ENCODE measurements at places on chromosomes 13 and 19.

GRCh38 chr13:44088991-44089413, 209.3 kb downstream of the LACC1 start:
- peak; percentile 3 for DNase-seq

GRCh38 chr13:30846866-30847265, 59.2 kb upstream of the MEDAG start:
- DNase-seq = peak; percentile 37

DNA sequence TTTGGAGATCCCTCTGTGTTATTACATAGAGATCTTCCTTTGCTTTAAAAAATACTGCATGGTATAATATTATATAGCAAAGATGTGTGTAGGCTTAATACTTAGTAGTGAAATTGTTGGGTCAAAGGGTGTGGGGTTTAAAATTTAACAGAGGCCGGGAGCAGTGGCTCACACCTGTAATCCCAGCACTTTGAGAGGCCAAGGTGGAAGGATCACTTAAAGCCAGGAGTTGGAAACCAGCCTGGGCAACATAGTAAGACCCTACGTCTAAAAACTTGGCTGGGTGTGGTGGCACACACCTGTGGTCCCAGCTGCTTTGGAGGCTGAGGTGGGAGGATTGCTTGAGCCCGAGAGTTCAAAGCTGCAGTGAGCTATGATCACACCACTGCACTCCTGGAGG, 22.3 kb upstream of the CEBPA start:
- no peak for DNase-seq

- DNase-seq = no peak
Measured at GRCh38 chr13:33150662-33151061, 134.4 kb downstream of the KL start.

DNA sequence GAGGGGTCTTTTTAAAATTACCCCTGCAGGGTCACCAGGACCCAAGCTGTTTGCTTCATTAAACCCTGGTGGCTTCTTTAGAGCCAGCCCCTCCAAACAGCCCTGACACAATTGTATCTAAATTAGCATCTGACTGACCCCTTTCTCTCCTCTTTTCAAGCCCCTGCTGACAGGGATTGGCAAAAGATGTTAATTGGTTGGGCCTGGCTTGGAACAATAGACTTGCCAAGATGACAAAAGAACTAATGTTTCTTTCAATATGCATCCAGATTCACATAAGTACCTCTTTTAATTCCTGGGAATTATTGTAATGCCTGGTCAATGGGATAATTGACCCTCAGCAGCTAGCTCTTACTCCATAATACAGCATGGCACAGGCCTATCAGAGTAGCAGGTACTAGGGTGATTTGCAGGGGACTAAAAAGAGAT, 140.8 kb downstream of the SHISA2 start:
- no peak for DNase-seq

DNA sequence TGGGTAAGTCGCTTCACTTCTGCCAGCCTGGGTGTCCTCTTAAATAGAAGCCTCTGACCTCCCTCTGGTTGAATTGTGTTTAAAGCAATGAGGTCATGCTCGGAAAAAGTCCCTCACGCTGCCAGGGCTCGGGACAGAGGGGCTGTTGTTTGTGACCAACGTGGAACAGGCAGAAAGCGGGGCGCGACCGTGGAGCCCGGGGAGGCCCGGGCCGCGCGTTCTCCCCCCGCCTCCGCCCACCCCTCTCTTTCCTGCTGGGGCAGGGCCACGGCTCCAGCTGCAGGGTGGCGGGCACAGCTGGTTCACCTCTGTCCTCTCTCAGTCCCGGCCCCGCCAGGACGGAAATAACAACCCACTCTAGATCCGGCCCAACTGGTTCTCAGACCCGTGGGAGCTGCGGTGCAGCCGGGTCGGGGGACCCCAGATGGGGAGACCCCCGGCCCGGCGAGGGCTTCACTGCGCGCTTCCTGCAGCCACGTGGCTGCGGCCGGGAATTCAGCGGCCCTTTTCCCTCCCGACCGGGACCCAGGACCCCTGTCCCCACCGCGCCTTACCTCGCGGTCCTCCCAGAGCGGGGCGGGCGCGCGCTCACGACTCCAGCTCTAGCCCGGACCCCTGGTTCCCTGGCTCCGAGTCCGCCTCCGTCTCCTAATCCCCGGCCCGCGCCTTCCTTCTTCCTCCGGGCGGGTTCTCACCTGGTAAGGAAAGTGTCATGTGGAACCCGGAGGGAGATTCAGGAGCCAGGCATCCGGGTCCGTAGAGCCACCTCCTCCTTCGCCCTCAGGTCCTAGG, 1.9 kb downstream of the CDC42EP5 start:
- no peak for DNase-seq

DNA sequence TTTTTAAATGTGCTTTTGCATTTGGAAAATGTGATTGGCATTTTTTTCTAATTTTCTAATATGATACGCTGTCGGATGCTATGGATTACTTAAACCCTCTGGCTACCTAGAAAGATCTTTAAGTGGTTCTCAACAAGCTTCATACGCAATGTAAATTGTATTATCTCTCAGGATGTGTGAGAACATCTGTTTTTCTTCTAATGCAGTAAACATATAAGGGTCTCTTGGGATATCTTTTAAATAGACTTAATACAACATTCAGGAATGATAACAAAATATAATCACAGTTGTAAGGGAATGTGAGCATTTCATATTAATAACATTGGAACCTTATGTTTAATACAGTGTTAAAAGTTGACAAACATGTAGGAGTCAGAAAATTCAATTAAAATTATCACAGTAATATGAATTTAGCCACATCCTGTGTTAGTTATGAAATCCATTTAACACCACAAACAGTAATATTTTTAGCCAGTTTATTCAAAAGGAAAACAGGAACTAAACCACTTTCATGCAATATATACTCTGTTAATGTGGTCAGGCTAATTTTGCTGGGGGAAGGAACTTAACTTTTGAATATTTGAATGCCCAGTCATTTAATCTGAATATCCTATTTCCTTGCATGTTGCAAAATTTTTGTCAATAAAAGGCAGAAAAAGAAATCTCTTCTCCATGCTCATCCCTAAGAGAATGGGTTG, 15.0 kb upstream of the ALOX5AP start:
- DNase-seq = peak; percentile 51

DNA sequence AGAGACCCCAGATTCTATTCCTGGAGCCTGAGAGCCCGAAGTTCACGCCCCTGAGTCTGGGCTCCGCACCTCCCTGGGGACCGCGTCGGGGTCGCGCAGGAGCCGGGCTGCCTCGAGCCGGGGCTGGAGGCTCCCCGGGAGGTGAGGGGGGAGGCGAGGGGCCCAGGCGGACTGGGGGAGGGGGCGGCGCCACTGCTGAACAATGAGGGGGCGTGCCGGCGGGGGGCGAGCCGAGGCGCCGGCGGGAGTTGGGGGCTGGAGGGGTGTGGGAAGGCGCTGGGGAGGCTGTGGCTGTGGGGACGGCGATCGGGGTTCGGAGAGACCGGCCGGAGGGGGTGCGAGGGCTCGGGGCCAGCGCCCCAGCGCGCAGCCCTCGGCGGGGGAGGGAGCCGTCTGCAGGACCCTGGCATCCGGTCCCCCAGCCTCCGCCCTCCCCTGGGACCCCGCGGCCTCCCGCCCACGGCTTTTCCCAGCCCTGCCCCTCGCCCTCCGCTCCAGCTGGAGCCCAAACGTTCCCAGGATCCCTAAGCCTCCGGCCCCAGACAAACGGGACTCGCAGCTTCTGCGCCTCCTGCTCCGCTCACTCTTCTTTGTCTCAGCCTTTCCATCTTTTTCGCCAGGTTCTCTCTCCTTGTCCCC, 922 bp downstream of the PLEKHG2 start:
- no peak for DNase-seq

- peak; percentile 16 for DNase-seq
Measured at GRCh38 chr13:45015300-45015699, 26.0 kb downstream of the GPALPP1 start.

DNA sequence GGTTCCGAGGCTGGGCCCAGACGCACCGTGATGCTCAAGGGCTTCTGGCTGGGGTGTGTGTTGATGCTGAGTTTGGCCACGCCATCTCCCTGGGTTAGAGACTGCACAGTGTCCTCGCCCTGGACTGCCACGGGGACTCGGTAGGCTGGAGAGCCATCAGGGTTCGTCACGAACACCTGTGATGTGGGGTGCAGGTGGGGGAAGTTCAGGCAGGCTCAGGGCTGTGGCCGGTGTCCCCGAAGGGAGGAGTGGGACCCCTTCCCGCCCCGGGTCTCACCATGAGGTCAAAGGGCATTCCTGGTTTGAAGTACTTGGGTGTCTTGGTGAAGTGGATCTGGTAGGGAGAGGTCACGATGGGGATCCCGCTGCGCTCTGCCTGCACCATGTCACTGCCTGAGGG, 8.2 kb downstream of the C3 start:
- no peak for DNase-seq

- no peak for DNase-seq
Measured at GRCh38 chr13:57666131-57666953, 34.8 kb downstream of the PCDH17 start.

- DNase-seq = no peak
Measured at GRCh38 chr19:19280561-19280960, 7.5 kb upstream of the TM6SF2 start.

DNA sequence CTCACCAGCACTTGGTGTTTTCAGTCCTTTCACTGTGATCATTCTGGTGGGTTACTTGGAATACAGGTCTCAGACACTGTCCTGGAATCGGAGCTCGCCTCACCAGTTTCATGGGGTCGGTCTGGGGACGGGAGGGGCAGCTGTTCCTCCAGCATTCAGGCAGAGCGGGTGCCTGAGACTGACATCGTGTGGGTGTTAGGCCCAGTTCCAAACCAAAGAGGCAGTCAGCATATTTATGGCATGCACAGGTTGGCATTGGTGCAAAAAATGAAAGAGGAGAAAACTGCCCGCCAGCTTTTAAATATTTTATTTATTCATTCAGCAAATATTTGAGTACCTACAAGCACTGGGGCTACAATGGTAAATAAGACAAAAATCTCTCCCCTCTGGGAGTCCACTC, 20.1 kb downstream of the PLEKHF1 start:
- DNase-seq = no peak

DNA sequence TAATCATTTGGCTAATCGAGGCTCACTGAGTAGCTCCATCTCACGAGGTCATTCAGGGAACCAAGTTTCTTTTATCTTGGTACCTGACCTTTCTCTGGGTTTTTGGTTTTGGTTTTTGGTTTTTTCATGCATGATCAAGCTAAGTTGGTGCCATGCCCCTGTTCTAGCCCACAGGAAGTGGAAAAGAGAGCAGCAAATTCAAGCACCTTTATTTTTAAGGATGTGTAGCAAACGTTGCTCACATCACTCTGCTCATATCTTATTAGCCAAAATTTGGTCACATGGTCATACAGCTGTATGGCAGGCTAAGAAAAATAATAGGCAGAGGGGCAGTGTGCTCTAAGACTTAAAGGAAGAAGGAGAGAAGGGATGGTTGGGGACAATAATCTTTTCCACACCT, 593.5 kb downstream of the DIAPH3 start:
- DNase-seq = no peak

DNA sequence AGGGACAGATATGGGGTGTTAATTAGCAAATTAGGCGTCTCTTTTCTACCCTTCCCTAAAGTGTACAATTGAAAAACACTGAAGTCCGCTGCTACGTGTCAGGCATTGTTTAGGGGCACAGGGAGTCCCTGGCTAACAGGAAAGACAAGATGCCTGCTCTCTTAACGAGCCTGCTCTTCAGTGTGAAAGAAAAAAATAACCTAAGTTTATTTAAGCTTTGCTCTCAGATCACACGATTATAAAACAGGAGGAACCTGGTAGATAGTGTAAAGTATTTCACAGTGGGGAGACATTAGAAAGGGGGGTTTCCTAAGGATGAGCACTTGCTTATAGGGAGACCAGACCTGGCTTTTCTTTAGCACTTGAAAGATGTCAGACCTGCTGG, 38.7 kb downstream of the IGFL2 start:
- DNase-seq = no peak
